Mammary epithelial cell (primary cell): ENCODE measurements at places on chromosomes 4 and X. TPM values are rescaled to one million over a fixed set of nuclear protein-coding genes. Genes with fewer than 3 reads are reported as not detected.

GRCh38 chr4:73127839-73128453 lies 58.4 kb upstream of the COX18 start:
- DNase-seq: no peak

Gene THOC2
- total RNA-seq: 59.5 TPM

GRCh38 chr4:174873931-174874330 lies 44.2 kb upstream of the ADAM29 start:
- no peak for DNase-seq

Gene NUDT10
- 5.3 TPM for total RNA-seq

GRCh38 chr4:7103031-7103606 lies 35.3 kb upstream of the GRPEL1 start:
- DNase-seq: peak; percentile 71

Gene GPM6B
- 2.4 and 4.0 TPM in 2 replicates for total RNA-seq

Gene PRRG1
- 9.4 and 13.9 TPM in 2 replicates for total RNA-seq

DNA sequence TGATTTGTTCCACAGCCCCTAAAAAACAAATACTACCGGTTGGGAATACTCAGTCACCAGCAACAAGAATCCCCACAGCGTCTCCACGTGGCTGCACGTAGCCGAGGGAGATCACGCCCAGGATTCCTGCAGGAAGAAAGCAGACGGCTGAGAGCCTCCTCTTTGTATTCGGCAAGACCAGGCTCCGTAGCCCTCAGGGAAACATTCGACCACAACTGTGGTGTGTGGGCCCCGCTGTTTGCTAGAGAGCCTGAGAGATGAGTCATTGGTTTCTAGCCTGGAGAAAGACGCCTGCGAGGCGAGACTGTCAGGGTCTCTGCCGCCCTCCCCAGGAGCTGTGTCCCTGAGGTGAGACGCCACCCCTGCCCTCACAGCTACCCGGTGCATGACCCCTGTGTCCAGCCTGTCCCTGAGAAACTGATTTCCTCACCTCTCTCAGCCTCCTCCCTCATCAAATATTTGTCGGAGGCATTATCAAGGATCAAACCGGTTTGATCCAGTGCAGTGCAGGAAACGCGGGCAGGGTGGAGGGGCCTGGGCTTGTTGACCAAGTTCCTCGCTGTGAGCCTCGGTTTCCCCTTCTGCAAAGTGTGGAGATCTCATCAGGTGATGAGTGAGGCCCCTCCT lies 4.7 kb upstream of the S100P start:
- DNase-seq: peak; percentile 93

- DNase-seq: no peak
Observed at GRCh38 chrX:39416547-39417260, 615.4 kb downstream of the MID1IP1 start.

- no peak for DNase-seq
Observed at GRCh38 chr4:153337686-153338085, 6.8 kb upstream of the MND1 start.

- no peak for DNase-seq
Observed at GRCh38 chr4:39792529-39792928, 94.6 kb downstream of the UBE2K start.

Gene MAGEB3
- not detected for total RNA-seq

DNA sequence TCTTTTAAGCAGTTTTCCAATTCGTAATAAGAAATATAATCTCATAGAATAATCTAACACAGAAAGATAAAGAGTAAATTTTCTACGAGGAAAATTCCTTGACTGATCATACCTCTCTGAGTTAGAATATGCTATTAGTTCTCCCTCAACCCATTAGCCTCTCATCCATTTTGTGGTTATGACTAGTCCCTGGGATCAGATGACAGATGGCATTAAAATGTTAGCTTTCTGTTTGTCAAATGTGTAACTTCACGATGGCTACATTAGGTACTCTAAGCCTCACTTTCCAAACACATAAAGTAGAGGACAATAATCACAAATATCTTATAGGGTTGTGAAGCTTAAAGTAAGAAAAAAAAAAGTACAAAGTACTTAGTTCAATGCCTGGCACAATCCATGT lies 112.2 kb downstream of the ZAR1 start:
- DNase-seq: peak; percentile 53

DNA sequence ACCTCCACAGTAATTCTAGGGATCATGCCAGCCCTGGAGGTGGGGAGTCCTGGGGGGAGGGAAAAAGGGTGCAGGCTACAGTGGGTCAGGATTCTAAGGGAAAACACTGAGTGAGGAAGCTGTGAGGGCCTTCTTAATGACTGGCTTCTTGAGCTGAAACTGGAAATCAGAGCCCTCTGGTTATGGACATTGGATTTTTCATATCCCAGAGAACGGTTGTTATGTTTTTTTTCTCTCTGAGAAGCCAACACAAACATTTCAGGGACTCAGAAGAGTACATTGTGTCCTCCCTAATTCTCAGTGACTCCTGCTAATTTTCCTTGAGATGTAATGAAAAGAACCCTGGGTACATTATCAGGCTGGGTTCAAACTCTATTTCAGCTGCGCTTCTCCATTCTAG lies 162.4 kb upstream of the PRDX4 start:
- DNase-seq: no peak

- peak; percentile 78 for DNase-seq
Observed at GRCh38 chrX:64977830-64978229, 1.6 kb upstream of the ZC4H2 start.

DNA sequence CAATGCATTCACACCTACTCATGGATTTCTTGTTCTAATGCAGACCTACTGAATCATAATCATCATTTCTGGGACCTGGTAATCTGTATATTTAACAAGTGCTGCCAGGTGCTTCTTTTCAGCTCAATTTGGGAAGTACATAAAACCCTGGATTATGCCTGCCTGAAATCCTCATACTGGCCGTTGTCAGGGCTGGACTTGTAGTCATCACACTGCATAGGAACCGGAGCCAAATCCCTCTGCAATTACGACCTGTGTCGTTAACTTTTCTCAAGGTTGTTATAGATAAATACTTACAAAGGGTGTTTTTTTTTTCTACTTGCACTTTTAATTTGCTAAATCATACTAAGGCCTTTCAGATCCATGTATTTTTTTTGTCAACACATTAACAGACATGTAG lies 294.9 kb upstream of the PRPS2 start:
- DNase-seq: no peak

Gene LAS1L
- total RNA-seq: 12.0 TPM

DNA sequence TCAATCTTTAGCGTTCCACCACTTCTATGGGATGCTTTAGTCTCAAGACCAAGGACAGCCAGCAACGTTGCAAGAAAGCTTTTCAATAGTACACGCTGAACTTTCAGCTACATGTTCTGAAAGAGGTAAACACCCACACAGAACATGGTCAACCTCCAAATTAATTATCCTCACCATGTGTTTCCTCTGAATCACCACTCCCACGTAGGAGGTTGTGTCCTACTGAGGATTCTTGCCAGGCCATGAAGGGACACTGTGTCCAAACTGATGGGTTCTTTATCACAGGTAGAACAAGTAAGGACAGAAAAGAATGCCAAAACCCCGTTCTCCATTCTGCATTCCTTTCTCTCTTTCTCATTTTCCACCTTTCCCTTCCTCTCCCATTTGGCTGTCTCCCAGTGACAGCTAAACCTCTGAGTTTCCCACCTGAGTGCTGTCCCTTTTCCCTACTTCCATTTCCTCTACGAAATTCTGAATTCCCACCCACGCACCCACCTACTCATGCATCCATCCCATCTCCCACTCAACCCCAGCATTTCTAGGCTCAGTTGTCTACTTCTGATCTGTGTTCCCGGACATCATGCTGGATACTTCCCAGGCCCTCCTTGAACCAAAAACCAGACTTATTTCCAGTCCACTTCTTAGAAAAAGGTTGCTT lies 29.0 kb upstream of the GPM6B start:
- DNase-seq: peak; percentile 82

- no peak for DNase-seq
Observed at GRCh38 chr4:8748236-8748575, 123.4 kb downstream of the HMX1 start.

Gene XPNPEP2
- not detected for total RNA-seq

- DNase-seq: no peak
Observed at GRCh38 chrX:39834600-39834999, 263.2 kb downstream of the BCOR start.

DNA sequence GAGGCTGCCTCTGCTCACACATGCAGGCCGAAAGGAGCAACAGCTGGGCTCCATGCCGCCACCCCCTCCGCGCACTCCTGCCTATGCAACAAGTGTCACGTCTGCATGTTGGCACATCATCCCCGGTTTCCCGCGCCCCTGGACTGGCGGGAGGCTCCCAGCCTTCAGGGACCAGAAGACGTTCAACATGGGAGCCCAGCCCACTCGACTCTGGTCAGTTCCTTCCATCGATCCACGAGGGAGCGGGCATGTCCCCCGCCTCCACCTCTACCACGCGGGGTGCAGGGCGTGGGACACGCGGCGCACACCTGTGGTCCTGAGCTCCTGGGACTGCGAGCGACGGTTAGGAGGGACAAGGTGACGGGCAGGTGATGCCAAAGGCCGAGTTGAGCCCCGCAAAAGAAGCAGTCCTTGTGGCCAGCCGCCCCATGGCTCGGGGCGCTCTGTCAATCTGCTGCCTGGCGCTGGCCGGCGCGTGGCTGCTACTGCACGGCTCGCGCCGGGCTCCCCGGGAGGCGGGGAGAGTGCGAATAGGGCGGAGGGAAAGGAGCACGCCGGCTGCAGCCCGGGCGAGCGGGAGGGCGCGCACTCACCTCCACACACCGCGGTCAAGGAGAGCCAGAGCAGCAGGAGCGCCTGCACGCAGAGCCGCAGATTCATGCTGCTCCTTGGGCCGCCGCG lies 645 bp downstream of the APLN start:
- DNase-seq: peak; percentile 23

DNA sequence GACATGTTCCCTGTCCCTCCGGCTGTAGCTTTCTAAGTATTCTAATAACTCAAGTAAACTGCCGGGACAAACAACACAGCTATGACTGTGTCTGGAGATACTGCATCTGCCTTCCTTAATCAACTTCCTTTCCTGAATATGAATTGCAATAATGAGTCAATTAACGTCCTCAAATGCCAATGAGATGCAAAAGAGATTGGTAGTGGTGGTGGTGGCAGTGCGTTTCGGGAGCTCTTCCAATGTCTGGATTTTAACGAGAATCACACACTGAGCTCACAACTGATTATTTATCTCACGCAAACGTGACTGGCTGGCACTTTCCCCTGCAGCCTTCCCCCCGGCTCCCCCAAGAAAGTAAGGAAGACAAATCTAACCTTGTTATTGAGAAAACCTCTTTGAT lies 226.1 kb upstream of the GK2 start:
- no peak for DNase-seq

- DNase-seq: no peak
Observed at GRCh38 chr4:34037280-34037679, 2207.0 kb downstream of the ARAP2 start.

- DNase-seq: peak; percentile 95
Observed at GRCh38 chr4:88143504-88143903, 14.9 kb downstream of the ABCG2 start.

Gene GLRA3
- not detected in 2 replicates for total RNA-seq
